ENCODE measurements at places on chromosomes 16 and 17. TPM values are rescaled to one million over a fixed set of nuclear protein-coding genes. Genes with fewer than 3 reads are reported as not detected.

The CPHXL2 gene
- total RNA-seq = not detected

The NTN1 gene
- total RNA-seq = 0.09 TPM

The CLEC3A gene
- total RNA-seq = not detected

The GPR142 gene
- total RNA-seq = not detected

The IKZF3 gene
- total RNA-seq = not detected

The CACNA1G gene
- not detected for total RNA-seq
